ENCODE measurements at places on chromosomes 7 and 10.
A peak's percentile ranks its signal among the peaks of the same experiment; 100 is the strongest.

DNA sequence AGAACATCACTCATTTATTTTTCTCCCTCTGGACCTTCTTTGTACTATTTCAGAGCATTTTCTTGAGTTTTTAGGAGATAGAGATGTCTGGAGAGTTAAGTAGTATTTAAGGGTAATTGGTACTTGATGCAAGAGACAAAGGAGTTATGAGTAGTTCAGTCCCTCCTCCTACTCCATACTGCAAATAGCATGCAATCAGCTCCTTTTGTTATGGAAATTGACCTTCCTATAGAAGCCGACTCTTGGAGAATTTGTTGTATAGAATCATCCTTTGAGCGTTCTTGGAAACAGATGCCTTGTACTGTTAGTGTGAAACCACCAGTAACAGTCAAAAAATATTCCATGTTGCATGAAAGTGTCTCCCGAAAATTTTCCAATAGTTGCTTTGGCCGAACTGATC is 428.2 kb upstream of the GALNT17 start:
- H3K36me3 ChIP-seq: peaks cover 12% of the 10 kb centered on the region
- no peaks in the 10 kb centered on the region for H3K4me1 ChIP-seq
- H3K27ac ChIP-seq: no peak overlapping the region
- DNase-seq: no peak
- H3K27me3 ChIP-seq: no peaks in the 10 kb centered on the region
- no peak overlapping the region for H3K4me3 ChIP-seq

GRCh38 chr7:12328888-12329770 is 74.5 kb downstream of the VWDE start:
- H3K36me3 ChIP-seq: no peaks in the 10 kb centered on the region
- no peak overlapping the region for H3K27ac ChIP-seq
- no peak for DNase-seq
- no peaks in the 10 kb centered on the region for H3K27me3 ChIP-seq
- no peaks in the 10 kb centered on the region for H3K4me1 ChIP-seq

GRCh38 chr7:157189405-157189804 is 50.7 kb downstream of the UBE3C start:
- DNase-seq: no peak
- H3K4me3 ChIP-seq: no peak overlapping the region
- no peak overlapping the region for H3K27ac ChIP-seq
- H3K4me1 ChIP-seq: no peaks in the 10 kb centered on the region

DNA sequence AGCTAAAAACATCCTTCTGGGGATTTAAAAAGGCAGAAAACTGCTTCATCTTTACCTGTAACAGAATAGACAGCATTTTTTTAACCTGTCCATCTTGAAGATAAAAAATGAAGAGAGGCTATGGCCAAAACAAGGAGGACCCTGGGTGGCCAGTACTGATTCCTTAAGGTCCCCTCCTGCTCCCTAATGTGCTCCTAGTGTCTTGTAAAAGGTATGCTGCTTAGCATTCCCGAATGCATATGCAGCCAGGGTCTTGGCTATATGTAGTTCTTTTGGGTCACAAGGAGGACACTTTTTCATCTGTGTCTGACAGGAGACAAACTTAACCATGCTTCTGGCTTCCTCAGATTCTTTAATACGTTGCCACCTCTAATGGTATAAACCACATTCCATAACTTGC is 93.9 kb upstream of the SLC13A1 start:
- no peak overlapping the region for H3K27ac ChIP-seq
- H3K4me3 ChIP-seq: no peak overlapping the region
- DNase-seq: no peak
- H3K27me3 ChIP-seq: no peaks in the 10 kb centered on the region
- H3K36me3 ChIP-seq: no peaks in the 10 kb centered on the region

DNA sequence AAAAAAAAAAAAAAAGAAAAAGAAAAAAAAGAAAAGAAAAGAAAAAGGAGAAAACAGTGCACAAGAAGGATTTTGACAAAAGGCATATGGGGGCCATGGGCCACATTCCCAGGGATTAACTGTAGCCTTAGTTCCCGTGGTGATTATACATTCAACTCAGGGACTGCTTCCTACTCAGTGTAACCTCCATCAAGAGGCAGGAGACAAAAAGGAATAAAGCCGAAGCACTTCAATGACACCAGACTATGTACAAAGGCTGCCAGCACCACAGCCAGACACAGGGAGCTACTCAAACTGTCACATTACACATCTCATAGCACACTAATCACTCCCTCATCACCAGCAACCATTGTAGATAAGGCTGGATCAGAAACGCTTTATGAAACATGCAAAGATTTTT is 5.1 kb upstream of the PMPCB start:
- no peak overlapping the region for H3K4me3 ChIP-seq
- no peak for DNase-seq
- H3K4me1 ChIP-seq: no peaks in the 10 kb centered on the region
- no peaks in the 10 kb centered on the region for H3K36me3 ChIP-seq
- no peak overlapping the region for H3K27ac ChIP-seq
- peaks cover 8% of the 10 kb centered on the region for H3K27me3 ChIP-seq

GRCh38 chr7:30920584-30921539 is 9.2 kb downstream of the AQP1 start:
- peak; percentile 8 for DNase-seq
- H3K4me1 ChIP-seq: no peaks in the 10 kb centered on the region
- no peak overlapping the region for H3K4me3 ChIP-seq

GRCh38 chr10:77231884-77232610 is 405.6 kb downstream of the KCNMA1 start:
- no peak overlapping the region for H3K4me3 ChIP-seq
- no peak overlapping the region for H3K27ac ChIP-seq
- no peaks in the 10 kb centered on the region for H3K4me1 ChIP-seq

GRCh38 chr10:131943021-131943814 is 38.5 kb downstream of the BNIP3 start:
- no peaks in the 10 kb centered on the region for H3K4me1 ChIP-seq
- peaks cover 55% of the 10 kb centered on the region for H3K36me3 ChIP-seq
- DNase-seq: no peak
- H3K27ac ChIP-seq: no peak overlapping the region

- no peak overlapping the region for H3K27ac ChIP-seq
- no peaks in the 10 kb centered on the region for H3K4me1 ChIP-seq
- H3K4me3 ChIP-seq: no peak overlapping the region
- DNase-seq: no peak
- no peaks in the 10 kb centered on the region for H3K27me3 ChIP-seq
- H3K36me3 ChIP-seq: no peaks in the 10 kb centered on the region
Measured at GRCh38 chr7:26705567-26705966, 158.8 kb downstream of the SKAP2 start.

DNA sequence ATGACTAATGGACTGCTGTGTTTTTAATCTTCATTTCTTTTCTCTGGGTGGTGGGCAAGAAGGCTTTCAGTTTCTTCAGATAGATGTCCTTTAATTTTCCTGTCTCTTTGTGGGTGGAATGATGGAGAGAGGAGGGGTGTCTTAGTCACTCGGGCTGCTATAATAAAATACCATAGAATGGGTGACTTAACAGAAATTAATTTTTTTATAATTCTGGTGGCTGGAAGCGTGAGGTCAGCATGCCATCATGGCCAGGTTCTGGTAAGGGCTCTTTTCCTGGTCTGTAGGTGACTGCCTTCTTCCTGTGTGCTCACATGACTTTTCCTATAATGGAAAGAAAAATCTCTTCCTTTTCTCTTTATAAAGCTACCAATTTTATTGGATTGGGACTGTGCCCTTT is 6.3 kb downstream of the RSBN1L start:
- no peak overlapping the region for H3K4me3 ChIP-seq
- no peaks in the 10 kb centered on the region for H3K27me3 ChIP-seq
- no peak for DNase-seq
- no peak overlapping the region for H3K27ac ChIP-seq

DNA sequence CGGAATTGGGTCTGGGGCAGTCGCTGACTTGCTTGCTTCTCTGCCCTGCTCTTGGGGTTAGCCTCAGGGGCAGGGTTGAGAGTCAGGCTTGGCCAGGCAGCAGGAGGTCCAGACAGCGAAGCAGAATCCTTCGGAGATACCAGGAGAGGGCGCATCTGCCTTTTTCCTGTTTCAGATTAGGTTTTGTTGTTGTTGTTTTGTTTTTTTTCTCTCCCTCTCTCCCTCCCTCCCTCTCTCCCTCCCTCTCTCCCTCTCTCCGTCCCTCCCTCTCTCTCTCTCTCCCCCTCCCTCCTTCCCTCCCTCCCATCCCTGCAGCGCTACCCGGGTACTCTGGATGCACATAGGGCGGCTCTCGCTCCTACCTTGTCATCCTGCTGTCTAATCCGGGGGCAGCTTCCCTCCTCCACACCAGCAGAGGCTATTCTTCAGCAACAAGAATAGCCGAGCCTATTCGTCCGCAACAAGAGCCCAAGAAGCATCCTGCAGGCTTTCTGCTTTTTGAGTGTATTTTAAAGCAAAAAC is 758 bp upstream of the OPTN start:
- H3K27me3 ChIP-seq: no peaks in the 10 kb centered on the region
- DNase-seq: peak; percentile 77
- peak overlapping the region; percentile 91 for H3K27ac ChIP-seq
- H3K36me3 ChIP-seq: no peaks in the 10 kb centered on the region

DNA sequence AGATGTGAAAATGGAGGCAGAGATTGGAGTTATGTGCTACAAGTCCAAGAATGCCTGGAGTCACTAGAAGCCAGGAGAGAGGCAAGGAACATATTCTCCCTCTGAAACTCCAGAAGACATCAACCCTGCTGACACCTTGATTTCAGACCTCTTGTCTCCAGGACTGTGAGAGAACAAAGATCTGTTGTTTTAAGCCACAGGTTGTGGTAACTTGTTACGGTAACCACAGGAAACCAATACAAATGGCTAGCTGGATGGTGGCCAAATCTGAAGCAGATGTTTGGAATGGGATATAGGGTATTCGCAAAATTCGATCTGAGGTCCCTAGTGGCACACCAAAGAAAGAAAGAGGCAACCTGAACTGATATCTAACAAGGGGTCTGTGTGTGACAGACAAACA is 129.0 kb downstream of the HERPUD2 start:
- no peaks in the 10 kb centered on the region for H3K4me1 ChIP-seq
- DNase-seq: no peak
- no peak overlapping the region for H3K27ac ChIP-seq

- H3K27me3 ChIP-seq: no peaks in the 10 kb centered on the region
- no peak overlapping the region for H3K27ac ChIP-seq
- no peaks in the 10 kb centered on the region for H3K36me3 ChIP-seq
- H3K4me1 ChIP-seq: no peaks in the 10 kb centered on the region
- no peak overlapping the region for H3K4me3 ChIP-seq
- DNase-seq: no peak
Measured at GRCh38 chr10:49632406-49633317, 18.8 kb downstream of the CHAT start.

DNA sequence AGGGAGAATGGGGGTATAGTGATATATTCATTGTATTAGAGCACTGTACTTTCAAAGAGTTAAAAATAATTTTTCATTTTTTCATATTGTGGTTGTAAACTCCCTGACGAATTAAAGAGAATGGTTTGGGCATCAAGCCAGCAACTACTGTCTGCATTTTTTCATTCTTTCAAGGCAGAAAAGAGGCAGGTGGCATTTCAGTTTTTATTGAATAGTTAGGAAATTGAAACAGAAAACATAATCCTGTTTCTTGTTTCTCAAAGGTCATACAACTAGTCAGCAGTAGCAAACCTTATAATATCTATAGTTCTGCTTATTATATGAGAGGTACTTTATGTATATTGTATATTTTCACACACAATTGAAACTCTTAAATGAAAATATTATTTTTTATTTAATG is 303.9 kb upstream of the KCND2 start:
- DNase-seq: no peak
- no peaks in the 10 kb centered on the region for H3K36me3 ChIP-seq
- H3K27ac ChIP-seq: no peak overlapping the region
- no peaks in the 10 kb centered on the region for H3K27me3 ChIP-seq

DNA sequence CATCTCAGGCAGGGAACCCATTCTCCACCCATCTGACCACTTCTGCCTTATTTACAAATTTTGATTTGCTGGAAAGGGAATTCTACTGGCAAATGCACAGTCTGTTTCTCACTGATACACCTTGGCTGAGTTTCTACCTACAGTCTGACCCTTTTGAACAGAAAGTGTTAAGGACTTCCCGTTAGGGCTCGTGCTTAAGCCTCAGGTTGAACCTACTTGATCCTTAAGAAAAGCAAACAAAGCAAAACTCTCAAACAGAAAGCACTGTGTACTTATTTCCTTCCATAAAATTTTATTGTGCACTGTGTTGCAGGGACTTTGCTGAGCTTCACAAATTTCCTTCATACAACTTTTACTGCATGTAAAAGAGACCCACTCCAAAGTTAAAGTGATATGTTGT is 367.8 kb downstream of the NRG3 start:
- H3K27me3 ChIP-seq: no peaks in the 10 kb centered on the region
- no peak overlapping the region for H3K27ac ChIP-seq
- DNase-seq: no peak

GRCh38 chr10:70055550-70055949 is 2.9 kb downstream of the MACROH2A2 start:
- H3K27me3 ChIP-seq: peaks cover 25% of the 10 kb centered on the region
- H3K27ac ChIP-seq: no peak overlapping the region
- no peak overlapping the region for H3K4me3 ChIP-seq
- no peak for DNase-seq

GRCh38 chr10:48266528-48266927 is 8.0 kb downstream of the FRMPD2 start:
- no peak overlapping the region for H3K27ac ChIP-seq
- H3K27me3 ChIP-seq: no peaks in the 10 kb centered on the region
- DNase-seq: no peak
- no peaks in the 10 kb centered on the region for H3K4me1 ChIP-seq
- no peaks in the 10 kb centered on the region for H3K36me3 ChIP-seq
- no peak overlapping the region for H3K4me3 ChIP-seq

DNA sequence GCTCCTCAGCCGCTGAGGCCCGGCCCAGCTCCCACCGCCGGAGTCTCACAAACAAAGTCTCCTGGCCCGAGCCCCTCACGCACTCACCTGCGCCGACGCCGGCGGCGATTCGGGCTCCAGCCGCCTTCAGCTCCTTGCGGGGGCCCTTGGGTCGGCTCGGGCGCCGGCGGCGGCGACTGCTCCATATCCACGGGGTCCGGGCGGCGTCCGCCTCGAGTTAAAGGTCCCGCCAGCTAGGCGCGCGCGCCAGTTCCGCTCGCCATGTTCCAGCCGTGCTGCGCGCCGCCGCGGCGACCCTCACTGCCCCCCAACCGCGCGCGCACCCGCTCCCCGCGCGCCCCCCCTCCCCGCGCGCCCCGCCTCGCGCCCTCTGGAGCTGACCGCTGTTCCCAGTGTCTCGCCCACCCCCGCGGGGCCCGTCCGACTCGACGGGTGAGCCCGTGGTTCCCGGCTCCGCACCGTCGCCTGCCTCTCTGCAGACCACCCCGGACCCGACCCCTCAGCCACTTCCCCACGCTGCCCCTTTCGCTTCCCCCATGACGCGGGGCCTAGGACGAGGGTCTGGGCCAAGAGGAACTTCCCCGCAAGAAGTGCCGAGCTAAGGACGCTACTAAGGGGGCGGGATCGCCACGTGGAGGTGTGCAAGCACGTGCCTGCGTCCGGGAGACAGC is 396.1 kb downstream of the ZNF33B start:
- DNase-seq: no peak
- H3K4me1 ChIP-seq: peaks cover 3% of the 10 kb centered on the region
- no peak overlapping the region for H3K4me3 ChIP-seq
- H3K27ac ChIP-seq: no peak overlapping the region

Measured in natural killer cell (primary cell).